ENCODE measurements at places on chromosomes 13 and 19.
A peak's percentile ranks its signal among the peaks of the same experiment; 100 is the strongest.

GRCh38 chr13:33284031-33284430 is 1.5 kb downstream of the STARD13 start:
- no peak for DNase-seq

- DNase-seq: no peak
Observed at GRCh38 chr13:30002577-30002976, 152.2 kb upstream of the UBL3 start.

DNA sequence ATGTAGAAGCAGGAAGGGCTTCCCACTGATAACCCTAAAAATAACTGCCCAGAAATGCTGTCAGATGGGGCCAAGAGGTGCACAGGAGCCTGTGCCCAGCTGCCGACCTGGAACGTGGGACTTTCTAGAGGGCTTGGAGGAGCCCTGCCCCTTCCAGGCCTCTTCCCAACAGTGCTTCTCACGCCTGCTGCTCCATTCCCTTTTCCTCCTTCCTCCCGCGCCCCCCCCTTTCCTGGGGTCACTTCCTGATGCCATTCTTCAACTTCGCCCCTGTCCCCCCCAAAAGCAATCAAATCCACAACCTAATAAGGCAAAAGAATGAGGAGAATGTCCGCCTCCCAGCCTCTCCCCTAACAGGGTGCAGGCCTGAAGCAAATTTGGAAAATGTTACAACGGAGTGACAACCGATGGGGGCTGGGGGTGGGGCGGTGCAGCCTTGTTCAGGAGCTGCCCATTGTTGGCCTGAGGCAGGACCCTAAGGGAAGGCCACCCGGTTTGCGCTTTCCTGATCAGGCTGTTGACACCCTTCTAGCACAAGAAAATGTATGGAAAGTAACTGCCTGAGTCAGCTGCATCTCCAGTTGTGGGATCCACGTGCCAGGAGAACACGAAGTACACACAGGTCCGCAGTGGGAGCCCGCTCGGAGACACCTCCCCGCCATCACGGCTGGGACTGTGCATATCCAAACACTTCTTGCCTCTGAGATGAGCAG is 18.7 kb downstream of the ACTN4 start:
- DNase-seq: no peak

GRCh38 chr19:13742756-13743155 is 21.6 kb upstream of the MRI1 start:
- no peak for DNase-seq

DNA sequence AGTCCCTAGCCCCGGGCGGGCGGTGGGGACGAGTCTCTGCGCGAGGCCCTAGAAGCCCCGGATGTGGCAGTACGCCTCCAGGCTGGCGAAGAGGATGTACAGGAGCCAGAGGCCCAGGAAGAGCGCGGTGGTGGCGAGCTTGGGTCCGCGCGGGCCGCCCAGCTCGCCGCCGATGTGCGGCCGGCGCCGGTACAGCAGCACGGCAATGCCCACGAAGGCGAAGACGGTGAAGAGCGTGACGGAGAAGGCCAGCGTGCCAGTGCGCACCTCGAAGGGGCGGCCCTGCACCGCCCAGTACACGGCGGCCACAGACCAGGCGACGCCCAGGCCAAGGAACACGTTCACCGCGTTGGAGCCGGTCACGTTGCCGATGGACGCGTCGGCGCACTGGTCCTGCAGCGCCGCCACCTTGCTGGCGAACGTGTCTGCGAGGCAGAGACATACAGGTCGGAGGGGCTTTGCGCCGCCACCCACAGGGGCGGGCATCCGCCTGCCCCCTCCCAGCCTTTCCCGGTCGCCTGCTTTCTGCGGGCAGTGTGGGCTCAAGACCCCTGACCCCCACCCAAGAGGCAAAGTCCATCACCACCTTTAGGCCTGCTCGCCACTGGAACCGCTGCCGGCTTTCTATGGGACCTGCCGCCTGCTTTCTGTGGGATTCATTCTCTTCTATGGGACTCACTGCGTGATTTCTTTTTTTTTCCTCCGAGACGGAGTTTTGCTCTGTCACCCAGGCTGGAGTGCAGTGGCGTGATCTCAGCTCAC is 10.9 kb upstream of the MEIS3 start:
- peak; percentile 58 for DNase-seq

DNA sequence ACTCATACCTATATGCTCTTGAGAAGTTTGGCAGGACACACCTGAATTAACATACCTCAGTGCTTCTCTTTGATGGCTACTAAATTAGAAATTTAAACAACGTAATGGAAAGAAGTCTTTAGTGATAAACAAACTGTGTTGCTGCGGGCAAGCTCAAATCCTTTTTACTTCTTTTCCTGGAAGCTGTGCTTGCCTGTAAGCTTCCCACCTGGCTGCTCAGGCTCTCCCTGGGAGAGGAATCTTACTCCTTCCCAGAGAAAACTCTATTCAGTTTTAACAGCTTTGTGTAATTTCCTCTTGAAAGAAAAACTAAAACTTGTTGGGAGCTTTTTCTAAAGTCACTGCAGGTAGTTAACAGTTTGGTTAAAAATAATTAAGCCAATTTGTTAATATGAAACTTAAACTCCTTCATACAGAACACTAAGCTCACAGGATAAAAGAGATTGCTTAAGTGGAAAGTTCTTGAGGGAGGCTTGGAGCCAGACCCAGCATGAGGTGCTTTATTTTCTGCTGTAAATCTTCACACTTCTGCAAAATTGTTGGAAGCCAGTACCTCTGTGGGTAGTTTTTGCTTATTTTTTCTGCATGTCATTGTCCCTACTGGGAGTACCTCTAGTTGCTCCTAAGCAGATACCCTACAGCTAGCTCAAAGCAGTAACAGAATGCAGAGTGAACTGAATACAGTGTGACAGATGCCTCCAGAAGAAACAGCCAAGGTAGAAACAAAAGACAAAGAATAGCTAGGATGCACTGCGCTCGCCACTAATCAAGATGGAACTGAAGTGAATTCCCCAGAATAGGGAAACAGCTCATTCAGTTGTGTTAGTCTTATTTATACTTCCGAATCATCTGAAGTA is 1253.0 kb downstream of the PCDH17 start:
- no peak for DNase-seq

Data from stimulated activated CD4-positive, alpha-beta T cell treated with anti-CD3 and anti-CD28 coated beads, Interleukin-15, amount 100 ng/mL, for 24 hours (primary cell).